Caki2 (cell line): ENCODE measurements at places on chromosomes 12 and 14.

GRCh38 chr14:22180045-22180444 is 409.0 kb downstream of the DAD1 start:
- DNase-seq, result no peak

DNA sequence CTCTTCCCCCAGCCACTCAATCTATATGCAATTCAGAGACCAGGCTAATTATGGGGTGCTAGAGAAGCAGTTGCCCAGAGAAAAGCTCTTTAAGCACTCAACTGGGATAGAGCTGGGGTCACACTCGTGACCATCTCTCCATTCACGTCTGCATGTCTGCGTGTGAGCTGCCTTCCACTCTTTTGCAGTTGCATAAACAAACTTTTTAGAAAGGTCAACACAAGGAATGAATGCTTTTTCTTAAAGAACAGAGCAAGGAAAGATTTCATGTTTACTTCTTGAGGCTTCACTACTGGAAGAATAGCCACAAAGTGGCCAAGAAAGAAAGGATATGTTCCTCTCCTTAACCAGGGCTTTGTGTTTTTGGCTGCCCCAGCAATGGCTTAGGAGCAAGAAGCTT is 151.1 kb downstream of the SAMD4A start:
- no peak for DNase-seq

DNA sequence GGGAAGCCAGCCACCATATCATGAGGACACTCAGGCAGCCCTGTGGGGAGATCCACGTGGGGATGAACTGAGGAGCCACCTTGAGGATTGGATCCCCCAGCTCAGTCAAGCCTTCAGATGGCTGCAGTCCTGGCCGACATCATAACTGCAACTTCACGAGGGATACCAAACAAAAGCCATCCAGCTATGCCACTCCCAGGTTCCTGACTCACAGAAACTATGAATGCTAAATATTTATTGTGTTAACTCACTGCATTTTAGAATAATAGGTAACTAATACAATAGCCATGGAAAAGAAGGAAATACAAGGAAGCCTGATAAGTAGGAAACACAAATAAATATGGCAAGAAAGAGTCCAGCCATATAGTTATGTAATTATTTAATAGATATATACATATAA is 42.1 kb upstream of the FAM222A start:
- DNase-seq, result no peak

DNA sequence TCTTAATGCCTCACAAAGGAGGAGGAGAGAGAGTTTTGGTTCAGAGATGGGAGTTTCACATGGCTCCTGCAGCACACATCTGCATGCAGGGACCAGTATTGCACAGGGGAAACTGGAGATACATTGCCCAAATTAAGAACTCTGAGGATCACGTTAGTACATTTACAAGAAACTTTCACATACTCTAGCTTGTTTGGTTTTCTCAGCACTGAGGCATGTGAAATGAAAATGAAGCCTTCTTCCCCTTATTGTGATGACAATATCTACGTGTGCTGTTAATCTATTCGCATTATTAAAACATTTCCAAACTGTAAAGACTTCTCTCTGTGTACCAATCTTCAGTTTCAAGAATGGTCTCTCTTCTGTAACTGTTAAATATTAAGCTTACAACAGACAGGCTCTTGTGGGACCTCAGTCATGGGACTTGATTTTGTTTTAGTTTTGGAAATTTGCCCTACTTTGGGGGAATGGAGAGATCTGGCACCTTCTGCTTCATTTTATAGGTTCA is 124.7 kb downstream of the DAAM1 start:
- no peak for DNase-seq

GRCh38 chr12:96164951-96165811 is 29.0 kb upstream of the ELK3 start:
- DNase-seq, result no peak

GRCh38 chr12:45446013-45446412 is 230.1 kb downstream of the ANO6 start:
- no peak for DNase-seq

GRCh38 chr14:97058074-97058467 is 260.9 kb downstream of the VRK1 start:
- DNase-seq, result no peak

- DNase-seq, result no peak
Observed at GRCh38 chr14:80957613-80958012, 2.2 kb downstream of the TSHR start.
